NCI-H748 treated with DMSO at 0.1 percent for 48 hours (cell line): ENCODE measurements at places on chromosomes 6 and 20.

GRCh38 chr20:46169245-46170171, 51.4 kb downstream of the CD40 start:
- DNase-seq, result no peak

GRCh38 chr6:44034931-44035345, 92.3 kb downstream of the MRPL14 start:
- DNase-seq, result no peak

GRCh38 chr20:4014031-4014474, 1.3 kb downstream of the RNF24 start:
- DNase-seq, result peak; percentile 95

DNA sequence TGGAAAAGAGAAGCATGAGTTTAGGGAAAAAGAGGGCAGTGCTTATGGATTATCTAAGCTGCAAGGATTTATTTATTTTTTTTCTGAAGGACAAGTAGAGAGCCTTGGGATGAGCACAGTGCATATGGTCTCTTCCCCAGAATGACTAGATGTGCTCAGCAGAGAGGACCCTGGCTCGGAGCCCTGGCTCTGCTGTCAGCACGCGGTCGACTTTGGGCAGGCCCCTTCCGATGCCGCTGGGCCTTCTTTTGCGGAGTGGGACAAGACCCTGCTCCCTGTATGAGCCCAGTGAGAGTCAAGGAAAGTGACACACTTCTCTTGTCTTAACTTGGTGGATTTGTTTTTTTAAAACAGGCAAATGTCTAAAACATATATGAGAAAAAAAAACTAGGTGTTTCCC, 51.4 kb downstream of the LRRC1 start:
- DNase-seq, result no peak

DNA sequence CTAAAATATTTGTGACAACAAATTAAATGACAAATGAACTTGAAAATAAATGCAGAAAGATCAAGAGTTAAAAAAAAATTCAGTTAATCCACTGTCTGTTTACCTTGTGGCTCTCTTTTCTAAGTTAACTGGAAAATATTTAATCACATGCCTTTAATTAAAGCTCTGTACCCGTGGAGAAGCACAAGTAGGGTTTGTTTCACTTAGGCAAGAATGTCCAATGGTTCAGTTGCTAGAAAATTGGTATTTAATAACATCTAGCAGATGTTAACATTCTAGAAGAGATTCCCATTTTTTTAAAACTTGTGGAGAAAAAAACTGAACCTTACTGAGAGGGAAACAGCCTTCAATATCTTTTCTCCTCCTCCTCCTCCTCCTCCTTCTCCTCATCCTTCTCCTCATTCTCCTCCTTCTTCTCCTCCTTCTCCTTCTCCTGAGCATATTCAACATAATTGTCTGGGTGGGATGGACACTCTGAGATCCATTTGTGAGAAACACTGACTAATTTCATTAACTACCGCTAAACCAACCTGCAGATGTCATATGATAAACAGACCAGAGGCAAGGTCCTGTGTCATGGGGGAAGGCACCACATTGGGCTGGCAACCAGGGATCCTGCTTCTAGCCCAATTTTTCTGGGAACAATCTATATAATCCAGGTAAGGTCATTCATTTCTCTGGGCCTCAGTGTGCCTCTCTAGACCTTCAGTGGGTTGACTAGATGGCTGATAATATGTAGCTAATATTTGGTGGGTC, 44.1 kb upstream of the AKIRIN2 start:
- DNase-seq, result no peak

GRCh38 chr6:383856-384255, 7.7 kb upstream of the IRF4 start:
- no peak for DNase-seq

- no peak for DNase-seq
These were observed 2.1 kb downstream of the RAET1E start for GRCh38 chr6:149895833-149896271.

DNA sequence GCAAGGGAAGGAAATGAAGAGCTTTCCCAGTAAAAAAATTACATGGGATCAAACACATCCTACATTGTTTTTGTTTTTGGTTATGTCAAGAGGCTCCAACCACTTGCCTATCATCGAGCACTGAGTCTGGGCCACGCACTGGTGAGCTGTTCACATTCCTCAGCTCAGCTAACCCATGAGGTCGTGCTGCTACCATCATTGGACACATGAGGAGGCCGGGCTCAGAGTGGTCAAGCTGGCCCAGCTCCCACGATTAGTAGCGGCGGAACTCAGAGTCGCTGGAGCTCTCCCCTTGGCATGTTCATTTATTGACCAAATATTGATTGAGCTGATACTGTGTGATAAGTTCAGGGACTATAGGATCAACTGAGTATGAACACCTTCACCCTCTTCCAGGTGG, 164.9 kb downstream of the CDH26 start:
- DNase-seq, result no peak

- DNase-seq, result no peak
These were observed 43.8 kb downstream of the RALGAPA2 start for GRCh38 chr20:20668639-20669038.

DNA sequence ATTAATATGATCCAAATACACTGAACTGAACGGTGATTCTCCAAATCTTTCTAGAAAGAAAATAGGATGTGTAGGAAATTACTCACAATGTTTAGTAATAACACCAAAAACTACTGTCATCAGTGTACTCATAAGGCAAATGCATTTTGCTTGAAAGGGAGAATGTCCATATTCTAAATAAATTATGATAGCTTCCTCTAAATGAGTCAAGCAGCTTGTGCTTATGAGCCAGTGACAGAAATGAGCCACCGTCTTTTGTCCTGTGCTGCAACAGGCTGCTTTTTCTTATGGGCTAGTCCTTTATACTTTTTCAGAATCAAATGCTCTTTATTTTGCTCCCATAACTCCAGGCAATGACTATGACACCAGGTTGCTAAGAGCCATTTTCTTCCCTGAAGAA, 4.5 kb upstream of the ZNF451 start:
- no peak for DNase-seq

GRCh38 chr6:41705996-41706835, 29.2 kb downstream of the TFEB start:
- DNase-seq, result no peak

- no peak for DNase-seq
These were observed 36.1 kb upstream of the NOL4L start for GRCh38 chr20:32621071-32621890.

DNA sequence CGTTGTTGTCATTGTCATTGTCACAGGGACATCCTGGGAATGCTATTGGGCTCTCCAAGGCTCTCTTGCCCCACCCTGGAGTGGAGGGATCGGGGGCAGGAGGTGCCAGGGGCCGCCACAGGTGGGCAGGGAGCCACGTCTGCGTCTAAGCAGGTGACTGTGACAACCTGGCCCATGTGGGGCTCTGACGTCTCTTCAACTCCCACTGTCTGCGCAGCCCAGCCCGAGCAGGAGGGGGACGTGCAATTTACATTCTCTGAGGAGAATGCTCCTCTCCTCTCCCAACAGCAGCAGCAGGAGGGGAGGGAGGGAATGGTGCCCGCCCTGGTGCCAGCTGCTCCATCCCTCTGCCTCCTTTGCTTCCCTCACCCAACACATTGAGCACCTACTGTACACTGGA, 50.1 kb downstream of the GRM4 start:
- no peak for DNase-seq

DNA sequence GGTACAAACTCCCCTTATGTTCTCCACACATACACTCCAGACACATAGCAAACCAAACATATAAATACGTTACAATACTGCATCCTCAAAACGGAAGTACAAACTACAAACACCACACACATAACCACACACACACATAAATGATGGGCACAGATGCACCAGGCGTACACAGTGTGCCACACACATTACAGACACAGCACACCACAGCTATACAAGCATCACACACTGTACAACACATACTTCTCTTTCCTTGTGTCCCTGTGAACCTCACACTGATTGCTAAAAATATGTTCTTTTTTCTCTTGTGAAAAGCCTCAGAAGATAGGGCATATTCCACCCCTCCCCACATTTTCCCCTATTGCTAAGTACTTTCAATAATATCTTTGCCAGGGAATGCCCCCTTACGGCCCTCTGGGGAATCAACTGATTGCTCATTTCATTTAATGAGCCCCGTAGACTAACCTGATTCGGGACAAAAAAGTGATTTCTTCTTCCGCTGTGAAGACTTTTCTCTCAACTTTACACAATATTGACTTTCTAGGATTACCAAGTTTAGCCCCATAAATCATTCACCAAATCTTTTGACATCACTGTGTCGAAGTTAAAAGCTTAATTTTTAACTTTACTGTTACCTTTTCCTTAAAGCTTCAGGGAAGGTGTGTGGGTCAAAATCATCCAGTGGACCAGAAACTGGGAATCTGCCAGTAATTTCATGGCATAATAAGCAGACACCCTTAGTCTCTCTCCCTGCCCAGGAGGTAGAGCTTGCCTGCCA, at the start of gene SLC17A1:
Gene SLC17A1 (minus strand): TSS at position 521 of the 775 bp plus-strand sequence. CDS start 1,495 bp downstream, outside the sequence.
- no peak for DNase-seq

DNA sequence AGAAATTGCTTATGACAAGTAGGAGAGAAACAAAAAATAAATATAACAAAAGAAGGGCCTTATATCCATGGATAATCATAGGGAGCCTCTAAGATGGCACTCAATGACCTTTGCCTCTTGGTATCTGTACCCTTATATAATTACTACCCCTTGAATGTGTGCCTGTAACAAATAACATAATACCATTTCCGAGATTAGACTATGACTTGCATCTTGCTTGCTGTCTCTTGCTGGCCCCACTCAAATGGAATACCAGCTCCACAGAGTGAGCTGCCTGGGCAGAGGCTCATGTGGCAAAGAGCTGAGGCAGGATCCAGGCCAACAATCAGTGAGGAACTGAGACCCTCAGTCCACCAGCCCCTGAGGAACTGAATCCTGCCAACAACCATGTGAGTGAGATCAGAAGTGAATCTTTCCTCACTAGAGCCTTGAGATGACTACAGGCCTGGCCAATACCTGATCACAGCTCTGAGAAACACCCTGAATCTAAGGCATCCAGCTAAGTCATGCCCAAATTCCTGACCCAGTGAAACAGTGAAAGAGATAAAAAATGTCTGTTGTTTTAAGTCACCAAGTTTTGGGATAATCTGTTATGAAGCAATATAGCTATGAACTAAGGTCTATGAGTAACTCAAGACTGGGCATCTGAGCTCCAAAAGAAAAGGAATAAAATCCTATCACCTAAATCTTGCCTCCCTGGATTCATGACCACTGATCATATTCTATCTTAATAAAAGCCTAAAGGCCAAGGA, 5.5 kb downstream of the KATNA1 start:
- DNase-seq, result no peak

DNA sequence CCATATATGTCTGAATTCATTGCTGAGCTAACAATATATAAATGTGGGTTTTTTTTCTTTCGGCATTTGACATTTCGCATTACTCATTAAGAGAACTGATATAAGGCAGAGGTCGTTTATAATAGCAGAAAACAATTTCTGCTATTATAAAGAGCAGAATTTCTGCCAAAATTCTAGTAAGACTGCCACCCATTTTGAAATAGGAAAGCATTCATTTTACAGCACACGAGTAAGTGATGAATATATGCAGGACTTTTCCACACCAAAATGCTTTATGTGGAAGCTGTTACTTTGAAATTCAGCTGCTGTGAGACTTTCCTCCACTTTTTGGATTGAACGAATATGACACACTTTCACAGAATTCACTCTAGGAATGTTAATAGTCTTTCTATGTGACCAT, 610.9 kb upstream of the MAN1A1 start:
- no peak for DNase-seq

DNA sequence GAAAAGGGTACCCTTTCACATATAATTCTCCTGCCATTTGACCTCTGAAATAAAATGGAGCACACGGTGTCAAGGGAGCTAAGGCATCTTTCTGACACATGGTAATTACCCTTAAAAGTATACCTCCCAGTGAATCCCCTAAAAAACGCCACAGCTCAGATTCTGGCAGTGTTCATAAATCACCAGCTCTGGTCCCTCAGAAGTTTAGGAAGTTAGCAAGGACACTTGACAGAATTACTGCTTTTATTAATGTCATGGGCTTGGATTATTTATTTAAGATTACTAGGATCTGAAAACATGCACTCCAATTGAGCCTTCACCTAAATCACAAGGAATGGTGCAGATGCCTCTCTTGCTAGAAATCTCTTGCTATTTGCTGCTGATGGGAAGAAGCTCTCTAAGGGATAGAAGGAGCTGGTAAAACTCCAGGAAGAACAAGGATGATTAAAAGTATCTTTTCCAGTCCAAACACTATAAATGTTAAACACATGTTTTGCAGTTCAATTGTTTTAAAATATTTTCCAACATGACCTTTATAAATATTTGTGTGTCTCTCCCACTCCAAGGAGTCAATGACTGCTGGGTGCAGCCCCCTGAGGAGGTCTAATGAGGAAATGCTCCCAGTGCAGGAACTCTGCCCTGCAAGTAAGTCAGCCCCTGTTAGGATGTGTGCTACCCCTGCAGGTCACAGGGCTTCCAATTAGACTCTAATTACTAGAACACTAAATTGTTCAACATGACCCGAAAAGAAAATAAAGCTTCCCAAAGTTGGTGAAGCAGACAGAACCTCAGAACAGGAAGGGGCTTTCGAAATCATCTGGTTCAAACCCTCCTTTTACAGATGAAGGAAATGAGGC, 230.3 kb downstream of the TFAP2A start:
- DNase-seq, result no peak

GRCh38 chr20:23050076-23050838, 785 bp upstream of the THBD start:
- no peak for DNase-seq

- peak; percentile 55 for DNase-seq
These were observed 38.4 kb upstream of the SPTLC3 start for GRCh38 chr20:12970372-12970821.

- peak; percentile 44 for DNase-seq
These were observed 204.8 kb downstream of the DTNBP1 start for GRCh38 chr6:15458021-15458459.

DNA sequence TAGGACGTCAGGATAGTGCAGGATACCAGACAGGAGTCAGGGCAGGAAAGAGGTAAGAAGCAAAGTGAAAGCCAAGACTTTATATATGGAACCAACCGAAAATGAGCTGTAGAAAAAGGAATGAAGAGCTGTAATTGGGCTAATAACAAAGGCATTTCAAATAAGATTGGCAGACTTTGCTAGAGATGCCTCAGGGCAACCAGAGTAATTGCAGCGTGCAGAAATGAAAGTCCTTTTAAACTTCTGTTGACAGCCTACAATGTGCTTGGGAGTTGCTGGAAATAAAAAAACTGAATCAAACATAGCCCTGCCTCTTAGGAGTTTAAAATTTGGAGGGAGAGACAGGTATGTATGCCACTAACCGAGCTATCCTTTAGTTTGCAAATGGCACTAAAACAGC, 56.4 kb upstream of the NKX2-4 start:
- no peak for DNase-seq

DNA sequence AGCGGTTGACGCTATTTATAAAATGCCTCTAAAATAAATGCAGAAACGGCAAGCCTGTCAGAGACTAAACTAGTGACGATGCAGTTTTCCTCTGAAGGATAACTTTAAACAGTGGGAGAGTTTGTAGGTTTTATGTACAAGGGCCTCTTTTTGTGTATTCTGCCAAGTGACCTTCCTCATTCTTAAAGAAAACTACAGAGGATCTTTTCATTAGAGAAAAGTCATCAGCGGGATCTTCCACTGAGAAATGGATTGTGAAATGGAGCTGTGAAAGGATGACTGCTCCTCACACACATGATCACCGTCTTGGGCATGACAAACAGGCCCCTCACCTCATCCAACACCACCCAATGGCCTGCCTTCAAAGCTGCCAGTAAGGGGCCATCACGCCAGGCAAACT, 89.0 kb upstream of the LYRM2 start:
- DNase-seq, result no peak
